ENCODE measurements at places on chromosomes 11 and 22.

DNA sequence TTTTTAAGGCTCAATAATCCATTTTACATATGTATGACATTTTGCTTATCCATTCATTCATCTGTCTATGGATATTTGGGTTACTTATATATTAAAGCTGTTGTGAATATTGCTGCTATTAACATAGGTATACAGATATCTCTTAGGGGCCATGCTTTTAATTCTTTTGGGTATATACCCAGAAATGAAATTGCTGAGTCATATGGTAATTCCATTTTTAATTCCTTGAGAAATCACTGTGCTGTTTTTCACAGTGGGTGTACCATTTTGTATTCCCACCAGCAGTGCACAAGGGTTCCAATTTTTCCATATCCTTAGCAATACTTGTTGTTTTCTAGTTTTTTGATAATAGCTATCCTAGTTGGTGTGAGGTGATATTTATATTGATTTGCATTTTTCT is 19.0 kb downstream of the PRMT3 start:
- no peak for DNase-seq

DNA sequence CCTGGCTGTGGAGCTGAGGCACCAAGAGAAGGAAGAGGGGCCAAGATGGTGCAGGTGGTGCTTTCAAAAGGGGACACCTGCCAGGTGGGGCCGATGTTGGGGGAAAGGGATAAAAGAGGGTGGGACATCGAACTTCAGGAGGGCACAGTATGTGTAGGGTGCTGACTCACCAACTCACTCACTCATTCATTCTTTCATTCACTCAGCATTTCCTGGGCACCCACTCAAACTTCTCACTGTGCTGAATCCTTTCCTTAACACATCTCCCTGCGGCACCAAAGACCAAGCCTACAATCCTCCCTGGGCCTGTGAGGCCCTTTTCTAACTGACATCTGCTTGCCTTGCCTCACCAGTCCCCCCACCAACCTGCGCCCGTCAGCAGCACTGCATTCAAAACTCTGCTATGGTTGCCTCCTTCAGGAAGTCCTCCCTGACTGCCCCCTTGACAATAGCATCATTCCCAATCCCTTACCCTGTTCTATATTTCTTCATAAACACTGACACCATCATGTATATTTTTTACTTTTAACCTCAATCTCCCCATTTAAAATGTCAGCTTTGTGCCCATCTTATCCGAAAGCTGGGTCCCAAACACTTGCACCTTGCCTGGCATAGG is 246.6 kb downstream of the MN1 start:
- no peak for DNase-seq

- DNase-seq: no peak
Observed at GRCh38 chr11:36008584-36008983, 64.7 kb downstream of the LDLRAD3 start.

GRCh38 chr11:19603771-19604170 is 108.9 kb upstream of the NAV2 start:
- DNase-seq: peak; percentile 27

DNA sequence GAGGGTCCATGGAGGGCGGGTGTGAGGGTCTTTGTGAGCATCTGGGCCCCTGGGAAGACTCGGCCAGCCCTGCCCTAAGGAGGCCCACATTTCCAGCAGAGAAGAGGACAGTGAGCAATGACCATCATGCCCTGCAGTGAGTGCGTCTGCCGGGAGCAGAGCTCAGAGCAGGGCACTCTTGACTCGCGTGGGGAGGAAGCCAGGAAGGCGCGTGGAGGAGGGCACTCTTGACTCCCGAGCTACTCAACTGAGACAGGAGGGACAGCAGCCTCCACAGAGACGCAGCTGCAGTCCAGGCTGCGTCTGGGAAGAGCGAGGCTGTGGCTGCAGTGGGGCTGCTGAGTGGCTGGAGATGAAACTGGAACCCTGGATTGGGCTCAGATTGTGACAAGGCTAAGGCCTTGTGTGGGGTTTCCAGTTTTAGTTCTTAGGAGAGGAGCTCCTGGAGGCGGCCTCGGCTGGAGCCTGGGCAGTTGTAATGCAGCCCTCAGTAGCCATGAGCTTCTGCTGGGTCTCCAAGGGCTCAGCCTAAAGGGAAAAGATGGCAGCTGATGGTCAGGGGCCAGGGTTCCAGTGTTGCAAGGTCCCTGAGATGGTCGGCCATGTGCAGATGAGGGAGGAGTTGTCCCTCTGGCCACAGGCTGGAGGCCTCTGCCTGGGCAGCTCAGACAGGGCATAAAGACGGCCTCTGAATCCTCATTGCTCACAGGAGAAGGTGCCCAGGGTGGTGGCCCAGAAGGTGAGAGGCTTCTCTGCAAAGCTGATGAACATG is 264.7 kb upstream of the B3GAT1 start:
- DNase-seq: peak; percentile 67

DNA sequence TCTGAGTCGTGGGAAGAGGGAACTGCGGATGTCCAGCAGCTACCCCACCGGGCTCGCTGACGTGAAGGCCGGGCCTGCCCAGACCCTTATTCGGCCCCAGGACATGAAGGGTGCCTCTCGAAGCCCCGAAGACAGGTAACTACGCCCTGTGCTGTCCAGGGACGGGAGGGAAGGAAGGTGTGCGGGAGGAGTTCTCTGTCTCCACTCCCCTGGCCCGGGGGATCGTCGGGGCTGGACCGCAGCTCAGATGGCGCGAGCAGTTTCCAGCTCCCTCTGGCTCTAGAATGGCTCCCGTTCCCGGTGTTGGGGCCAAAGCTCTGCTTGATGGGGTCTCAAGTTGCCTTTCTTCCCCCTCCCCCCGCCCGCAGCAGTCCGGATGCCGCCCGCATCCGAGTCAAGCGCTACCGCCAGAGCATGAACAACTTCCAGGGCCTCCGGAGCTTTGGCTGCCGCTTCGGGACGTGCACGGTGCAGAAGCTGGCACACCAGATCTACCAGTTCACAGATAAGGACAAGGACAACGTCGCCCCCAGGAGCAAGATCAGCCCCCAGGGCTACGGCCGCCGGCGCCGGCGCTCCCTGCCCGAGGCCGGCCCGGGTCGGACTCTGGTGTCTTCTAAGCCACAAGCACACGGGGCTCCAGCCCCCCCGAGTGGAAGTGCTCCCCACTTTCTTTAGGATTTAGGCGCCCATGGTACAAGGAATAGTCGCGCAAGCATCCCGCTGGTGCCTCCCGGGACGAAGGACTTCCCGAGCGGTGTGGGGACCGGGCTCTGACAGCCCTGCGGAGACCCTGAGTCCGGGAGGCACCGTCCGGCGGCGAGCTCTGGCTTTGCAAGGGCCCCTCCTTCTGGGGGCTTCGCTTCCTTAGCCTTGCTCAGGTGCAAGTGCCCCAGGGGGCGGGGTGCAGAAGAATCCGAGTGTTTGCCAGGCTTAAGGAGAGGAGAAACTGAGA is 1.4 kb downstream of the ADM start:
- DNase-seq: no peak

Measured in vagina (tissue), 2 donors.